ENCODE measurements at places on chromosomes 12 and 14. TPM values are rescaled to one million over a fixed set of nuclear protein-coding genes. Genes with fewer than 3 reads are reported as not detected.

DNA sequence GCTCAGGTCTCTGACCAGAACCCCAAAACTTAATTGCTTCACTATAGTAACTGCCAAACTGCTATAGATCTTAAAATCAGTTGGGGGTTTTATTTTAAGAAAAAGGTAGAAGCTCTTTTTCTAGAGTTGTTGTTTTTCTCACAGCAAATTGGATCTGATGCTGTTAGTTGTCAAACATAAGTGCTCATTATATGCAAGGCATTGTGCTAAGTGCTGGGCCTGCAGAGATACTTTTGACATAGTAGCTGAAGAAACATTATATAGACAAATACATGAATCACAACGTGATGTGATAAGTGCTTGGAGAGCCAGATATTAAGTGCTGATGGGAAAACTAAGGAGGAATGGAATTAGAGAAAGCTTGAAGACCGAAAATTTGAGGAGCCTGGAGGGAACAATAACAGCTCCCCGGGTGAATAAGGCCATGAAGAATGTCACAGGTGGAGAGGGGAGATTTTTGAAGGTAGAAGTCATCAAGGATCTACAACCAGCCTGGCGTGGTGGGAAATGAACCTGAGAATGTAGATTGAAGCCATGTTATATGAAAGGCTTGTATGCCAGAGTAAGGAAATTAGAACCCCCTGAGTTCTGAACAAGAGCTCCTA lies 126.5 kb downstream of the DYRK2 start:
- H3K27ac ChIP-seq: no peak overlapping the region
- no peak overlapping the region for H3K4me3 ChIP-seq
- H3K36me3 ChIP-seq: no peaks in the 10 kb centered on the region
- DNase-seq: no peak
- H3K4me1 ChIP-seq: no peaks in the 10 kb centered on the region
- no peaks in the 10 kb centered on the region for H3K27me3 ChIP-seq

DNA sequence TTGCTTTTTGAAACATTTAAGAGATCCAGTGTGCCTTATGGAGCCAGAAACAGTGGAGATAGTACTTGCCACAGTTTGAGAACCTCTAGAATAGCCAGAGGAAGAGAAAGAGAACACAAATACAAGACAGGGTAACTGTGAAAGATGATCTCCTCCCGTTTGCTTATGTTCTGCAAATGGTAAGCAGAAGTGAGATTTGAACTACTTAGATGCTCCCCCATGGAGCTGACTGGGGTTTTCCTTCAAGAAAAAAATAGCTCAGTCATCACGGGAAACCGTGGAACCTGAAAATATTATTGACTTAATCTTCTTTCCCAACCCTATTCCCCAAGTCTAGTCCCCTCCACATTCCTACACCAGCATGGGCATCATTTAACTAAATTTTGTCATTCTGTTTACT lies 87.1 kb downstream of the KIF21A start:
- peaks cover 6% of the 10 kb centered on the region for H3K4me1 ChIP-seq
- H3K36me3 ChIP-seq: peaks cover 18% of the 10 kb centered on the region
- no peak for DNase-seq
- H3K27me3 ChIP-seq: no peaks in the 10 kb centered on the region
- H3K27ac ChIP-seq: no peak overlapping the region

DNA sequence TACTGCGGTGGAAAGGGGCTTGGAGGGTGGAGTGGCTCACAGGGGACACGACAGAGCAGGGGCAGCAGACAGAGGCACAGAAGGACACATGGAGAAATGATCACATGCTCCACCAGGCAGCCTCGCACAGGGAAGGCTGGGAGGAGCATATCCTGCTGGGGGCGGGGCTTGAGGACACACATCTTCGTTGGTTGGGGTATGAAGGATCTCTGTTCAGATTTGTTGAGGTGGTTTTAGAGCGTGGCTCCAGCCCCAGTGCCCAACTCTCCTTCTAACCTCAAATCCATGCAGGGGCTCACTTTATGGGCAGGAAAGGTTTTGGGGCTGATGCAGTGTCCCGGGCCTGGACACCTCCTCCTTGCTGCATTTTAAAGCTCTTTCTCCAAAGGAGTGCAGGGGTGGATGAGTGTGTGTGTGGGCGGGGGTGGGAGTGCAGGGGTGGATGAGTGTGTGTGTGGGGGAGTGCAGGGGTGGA lies 733 bp upstream of the P3H3 start:
- peak overlapping the region; percentile 58 for H3K4me3 ChIP-seq
- no peaks in the 10 kb centered on the region for H3K36me3 ChIP-seq
- DNase-seq: peak; percentile 54
- H3K27ac ChIP-seq: no peak overlapping the region
- H3K27me3 ChIP-seq: peaks cover 71% of the 10 kb centered on the region
- peaks cover 15% of the 10 kb centered on the region for H3K4me1 ChIP-seq

DNA sequence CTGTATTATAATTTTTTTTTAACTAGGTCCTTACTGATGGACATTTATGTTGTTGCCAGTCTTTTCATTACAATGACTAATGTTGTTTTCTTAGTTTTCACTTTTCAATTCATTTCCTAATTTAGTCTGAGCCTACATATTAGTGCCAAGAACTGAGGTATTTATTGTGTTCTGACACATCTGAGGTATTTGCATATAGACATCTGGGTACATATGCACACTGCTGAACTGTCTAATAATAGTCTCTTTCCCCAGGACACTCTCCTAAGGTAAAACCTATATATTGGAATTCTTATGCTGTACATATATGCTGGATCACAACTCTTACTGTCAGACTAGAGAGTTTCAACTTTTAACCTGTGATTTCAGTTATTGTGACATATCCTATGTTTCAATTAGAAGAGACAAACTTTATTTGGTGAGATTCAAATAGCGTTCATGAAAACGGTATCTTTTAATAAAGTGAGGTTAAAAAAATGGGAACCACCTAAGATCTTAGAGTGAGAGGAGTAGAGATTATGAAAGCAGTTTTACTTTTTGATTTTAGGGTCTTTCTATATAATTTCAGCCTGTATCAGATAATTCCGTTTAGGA lies 263.2 kb downstream of the RAD51B start:
- H3K4me3 ChIP-seq: no peak overlapping the region
- DNase-seq: no peak
- no peaks in the 10 kb centered on the region for H3K4me1 ChIP-seq
- H3K36me3 ChIP-seq: peaks cover 3% of the 10 kb centered on the region

- no peaks in the 10 kb centered on the region for H3K27me3 ChIP-seq
- H3K36me3 ChIP-seq: no peaks in the 10 kb centered on the region
- H3K4me1 ChIP-seq: no peaks in the 10 kb centered on the region
- no peak overlapping the region for H3K27ac ChIP-seq
- no peak overlapping the region for H3K4me3 ChIP-seq
These were observed 158.4 kb upstream of the IGF1 start for GRCh38 chr12:102638777-102639176.

DNA sequence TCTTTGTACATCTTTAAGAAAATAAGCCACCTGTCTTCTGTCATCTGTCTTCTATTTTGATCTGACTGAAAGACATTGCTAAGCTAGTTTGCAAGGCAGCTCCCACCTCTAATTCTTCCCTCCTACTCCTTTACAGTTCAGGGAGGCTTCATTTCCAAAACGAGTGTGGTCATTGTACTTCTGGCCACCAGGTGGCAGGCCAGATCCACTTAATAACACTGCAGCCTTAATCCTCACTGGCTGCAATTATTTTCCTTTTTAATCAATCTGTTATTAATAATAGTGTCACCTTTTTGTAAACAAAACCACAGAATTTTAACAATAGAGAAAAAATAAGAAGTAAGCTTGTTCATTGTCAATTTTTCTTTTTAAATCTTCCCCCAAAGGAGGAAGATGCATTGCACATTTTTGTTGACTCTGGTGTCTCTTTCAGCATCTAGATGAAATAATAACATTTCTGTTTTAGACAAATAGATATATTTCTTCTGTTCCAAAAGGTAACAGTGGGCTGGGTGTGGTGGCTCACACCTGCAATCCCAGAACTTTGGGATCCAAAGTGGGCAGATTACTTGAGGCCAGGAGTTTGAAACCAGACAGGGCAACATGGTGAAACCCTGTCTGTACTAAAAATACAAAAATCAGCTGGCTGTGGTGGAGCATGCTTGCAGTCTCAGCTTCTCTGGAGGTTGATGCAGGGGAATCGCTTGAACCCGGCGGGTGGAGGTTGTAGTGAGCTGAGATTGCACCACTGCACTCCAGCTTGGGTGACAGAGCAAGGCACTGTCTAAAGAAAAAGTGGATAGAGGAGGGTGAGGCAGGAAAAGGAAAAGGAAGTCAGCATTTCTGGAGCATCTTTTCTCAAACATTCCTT lies 23.3 kb downstream of the GABARAPL1 start:
- H3K4me3 ChIP-seq: no peak overlapping the region
- H3K27ac ChIP-seq: no peak overlapping the region
- peaks cover 14% of the 10 kb centered on the region for H3K4me1 ChIP-seq
- H3K36me3 ChIP-seq: peaks cover 16% of the 10 kb centered on the region
- no peaks in the 10 kb centered on the region for H3K27me3 ChIP-seq

COX8C gene
- total RNA-seq: not detected

- no peak for DNase-seq
- no peaks in the 10 kb centered on the region for H3K4me1 ChIP-seq
- H3K36me3 ChIP-seq: no peaks in the 10 kb centered on the region
- H3K27me3 ChIP-seq: peaks cover 2% of the 10 kb centered on the region
- no peak overlapping the region for H3K27ac ChIP-seq
These were observed 164.6 kb downstream of the PTPRO start for GRCh38 chr12:15486859-15487258.

DNA sequence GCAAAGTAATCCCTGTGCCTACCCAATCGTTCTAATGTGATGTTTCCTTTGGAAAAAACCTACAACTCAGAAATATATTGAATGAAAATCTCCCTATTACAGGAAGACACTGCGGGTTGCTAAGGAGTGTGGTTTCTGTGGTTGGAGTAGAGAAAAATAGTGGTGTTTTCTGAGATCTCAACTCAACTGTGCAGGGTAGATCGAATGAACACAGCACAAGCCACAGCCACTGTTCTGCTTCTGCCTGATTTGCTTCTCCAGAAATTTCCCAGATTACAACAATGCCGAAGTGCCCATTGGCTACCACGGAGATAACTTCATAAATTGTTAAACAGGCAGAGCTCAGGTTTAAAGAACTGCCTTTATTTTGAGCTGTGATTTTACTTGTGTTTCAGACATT lies 480.4 kb downstream of the DIO2 start:
- no peak for DNase-seq
- peaks cover 1% of the 10 kb centered on the region for H3K4me1 ChIP-seq
- H3K36me3 ChIP-seq: no peaks in the 10 kb centered on the region
- no peak overlapping the region for H3K27ac ChIP-seq
- no peaks in the 10 kb centered on the region for H3K27me3 ChIP-seq
- H3K4me3 ChIP-seq: no peak overlapping the region

HOXC10 gene
- not detected for total RNA-seq

DNA sequence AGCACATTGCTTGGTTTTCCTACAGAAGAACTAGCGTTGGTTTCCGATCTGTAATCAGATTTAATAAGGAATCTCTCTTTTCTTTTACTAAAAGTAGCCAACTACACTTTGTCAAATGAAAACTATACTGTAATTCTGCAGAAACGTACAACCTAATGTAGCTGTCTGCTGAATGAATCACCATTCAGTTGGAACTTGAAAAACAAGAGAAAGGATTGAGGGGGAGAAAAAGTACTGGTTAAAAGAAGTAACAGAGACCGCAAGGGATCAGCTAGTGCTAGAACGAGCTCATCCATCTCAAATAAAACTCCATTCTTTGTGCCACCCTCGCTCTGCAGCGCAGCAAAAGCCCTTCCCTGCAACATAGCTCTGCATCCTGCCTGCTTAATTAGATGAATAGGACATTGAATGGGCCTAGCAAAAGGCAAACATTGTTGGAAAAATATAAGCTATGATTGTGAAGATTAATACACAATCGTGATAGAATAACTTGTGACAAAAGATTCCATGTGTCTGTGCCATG lies 2.6 kb downstream of the GARIN2 start:
- no peak overlapping the region for H3K27ac ChIP-seq
- no peaks in the 10 kb centered on the region for H3K27me3 ChIP-seq
- no peak for DNase-seq
- H3K36me3 ChIP-seq: no peaks in the 10 kb centered on the region

GRCh38 chr14:100568998-100569733 lies 18.1 kb downstream of the BEGAIN start:
- peak overlapping the region; percentile 54 for H3K4me3 ChIP-seq
- no peaks in the 10 kb centered on the region for H3K36me3 ChIP-seq
- no peak overlapping the region for H3K27ac ChIP-seq
- no peak for DNase-seq

KLRF1 gene
- total RNA-seq: 0.96 TPM

TSPAN19 gene
- total RNA-seq: not detected

GRCh38 chr14:84857571-84857970 lies 672.4 kb upstream of the FLRT2 start:
- no peaks in the 10 kb centered on the region for H3K27me3 ChIP-seq
- H3K27ac ChIP-seq: no peak overlapping the region
- H3K36me3 ChIP-seq: no peaks in the 10 kb centered on the region
- H3K4me1 ChIP-seq: no peaks in the 10 kb centered on the region
- DNase-seq: no peak

DNA sequence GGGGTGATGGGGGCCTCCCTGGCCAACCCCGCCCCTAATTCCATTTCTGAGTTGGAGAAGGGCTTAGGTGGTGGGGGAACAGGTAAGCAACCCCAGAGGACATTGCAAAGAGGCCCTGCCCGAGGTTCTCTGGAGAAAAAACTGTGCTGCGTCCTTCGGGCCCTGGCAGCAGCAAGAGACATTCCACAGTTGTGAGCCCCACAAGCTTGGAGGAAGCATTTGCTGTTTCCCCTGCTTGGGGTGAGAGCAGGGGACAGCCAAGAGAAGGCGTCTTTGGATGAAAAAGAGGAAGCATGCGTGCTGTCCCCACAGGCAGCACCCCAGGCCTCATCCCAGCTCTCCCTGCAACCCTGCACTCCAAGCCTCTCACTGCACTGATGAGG lies 1.3 kb downstream of the BDKRB2 start:
- H3K4me1 ChIP-seq: peaks cover 5% of the 10 kb centered on the region
- H3K27ac ChIP-seq: no peak overlapping the region
- H3K4me3 ChIP-seq: no peak overlapping the region
- H3K27me3 ChIP-seq: peaks cover 36% of the 10 kb centered on the region
- no peaks in the 10 kb centered on the region for H3K36me3 ChIP-seq
- DNase-seq: no peak

GUCY2C gene
- total RNA-seq: not detected
